Activated CD4-positive, alpha-beta memory T cell treated with anti-CD3 and anti-CD28 coated beads for 36 hours (primary cell): ENCODE measurements at places on chromosomes 11 and 22. TPM values are rescaled to one million over a fixed set of nuclear protein-coding genes. Genes with fewer than 3 reads are reported as not detected.

The DNAJB7 gene
- not detected for total RNA-seq

The DCHS1 gene
- 0.90 TPM for total RNA-seq

The WNT11 gene
- total RNA-seq, result not detected

The SLC22A8 gene
- not detected for total RNA-seq

The KDM4D gene
- 1.4 TPM for total RNA-seq

The TREH gene
- total RNA-seq, result not detected

The PPP6R2 gene
- total RNA-seq, result 41.2 TPM

The BACE1 gene
- 2.7 TPM for total RNA-seq

The ACCSL gene
- not detected for total RNA-seq

The SPATA19 gene
- total RNA-seq, result not detected

- no peak overlapping the region for H3K27ac ChIP-seq
- H3K4me1 ChIP-seq, result no peaks in the 10 kb centered on the region
- no peak for DNase-seq
- H3K36me3 ChIP-seq, result no peaks in the 10 kb centered on the region
Measured at GRCh38 chr11:26418386-26418912, 86.5 kb downstream of the ANO3 start.

DNA sequence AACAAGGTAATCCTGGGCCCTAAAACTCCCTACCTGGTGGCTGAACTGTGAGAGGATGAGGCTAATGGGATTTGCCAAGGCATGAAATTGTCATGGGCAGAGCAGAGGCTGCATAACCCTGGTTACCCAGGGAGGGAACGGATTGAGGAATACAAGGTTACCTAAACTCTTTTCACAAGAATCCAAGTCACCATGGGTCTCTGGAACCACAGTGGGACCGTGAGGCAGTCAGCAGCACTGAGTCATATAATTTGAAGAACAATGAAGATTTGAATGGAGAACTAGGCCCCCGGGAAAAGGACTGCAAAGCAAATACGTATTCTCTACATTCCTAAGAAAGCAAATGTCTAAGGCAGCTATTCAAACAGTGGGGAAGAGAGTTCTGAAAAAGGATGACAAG is 19.8 kb downstream of the CAT start:
- H3K4me3 ChIP-seq, result no peak overlapping the region
- no peak for DNase-seq
- no peaks in the 10 kb centered on the region for H3K27me3 ChIP-seq
- no peak overlapping the region for H3K27ac ChIP-seq
- H3K36me3 ChIP-seq, result peaks cover 32% of the 10 kb centered on the region
- no peaks in the 10 kb centered on the region for H3K4me1 ChIP-seq

GRCh38 chr11:66068923-66069714 is 953 bp upstream of the PACS1 start:
- H3K36me3 ChIP-seq, result peaks cover 69% of the 10 kb centered on the region
- peaks cover 58% of the 10 kb centered on the region for H3K4me1 ChIP-seq
- no peaks in the 10 kb centered on the region for H3K27me3 ChIP-seq
- peak overlapping the region; percentile 73 for H3K4me3 ChIP-seq

DNA sequence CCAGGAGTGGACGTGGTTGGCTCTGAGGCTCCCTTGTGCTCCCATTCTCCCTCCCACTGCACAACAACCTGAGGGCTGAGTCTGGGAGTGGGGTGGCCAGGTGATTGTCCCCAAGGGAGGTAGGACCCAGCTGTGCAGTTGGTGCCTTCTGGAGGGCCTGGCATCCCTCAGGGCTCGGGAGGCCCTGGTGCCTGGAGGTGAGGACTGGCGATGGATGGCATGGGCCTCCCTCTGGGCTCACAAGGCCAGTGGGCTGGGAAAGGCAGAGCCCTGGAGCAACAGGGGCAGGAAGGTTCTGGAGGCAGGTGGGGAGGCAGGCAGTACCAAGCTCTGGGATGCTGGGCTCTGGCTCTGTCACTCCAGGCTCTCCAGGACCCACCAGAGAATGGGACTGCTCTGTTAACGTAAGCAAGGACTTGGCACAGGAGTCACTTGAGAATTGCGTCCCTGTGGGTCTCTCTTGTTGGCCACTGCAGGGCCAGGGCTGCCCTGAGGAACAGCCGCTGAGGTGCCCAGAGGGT is 114.2 kb downstream of the KCNQ1OT1 start:
- no peaks in the 10 kb centered on the region for H3K27me3 ChIP-seq
- no peak overlapping the region for H3K4me3 ChIP-seq
- no peaks in the 10 kb centered on the region for H3K4me1 ChIP-seq

GRCh38 chr11:2958251-2958650 is 29.0 kb upstream of the PHLDA2 start:
- H3K27me3 ChIP-seq, result no peaks in the 10 kb centered on the region
- no peak overlapping the region for H3K4me3 ChIP-seq
- DNase-seq, result no peak
- H3K4me1 ChIP-seq, result peaks cover 7% of the 10 kb centered on the region
- H3K36me3 ChIP-seq, result peaks cover 81% of the 10 kb centered on the region

DNA sequence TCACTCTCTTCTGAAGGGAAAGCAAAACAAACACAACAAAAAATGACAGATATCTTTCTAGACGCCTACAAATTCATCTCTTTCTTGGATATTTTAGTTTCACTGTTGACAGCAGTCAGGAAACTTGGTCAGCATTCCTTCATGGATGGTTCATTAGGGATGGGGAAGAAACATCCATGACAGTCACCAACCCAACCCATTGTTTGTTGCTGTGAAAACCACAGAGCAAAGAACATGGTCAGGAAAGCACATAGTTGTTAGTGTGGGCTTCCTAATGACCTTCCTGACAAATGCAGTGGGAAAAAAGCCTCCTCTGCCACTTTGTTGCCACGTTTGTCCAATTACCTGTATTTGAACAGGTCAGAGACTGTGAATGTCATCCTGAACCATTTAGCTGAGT is 139.8 kb upstream of the SNX19 start:
- no peak overlapping the region for H3K27ac ChIP-seq
- H3K27me3 ChIP-seq, result no peaks in the 10 kb centered on the region
- H3K4me3 ChIP-seq, result no peak overlapping the region
- no peak for DNase-seq
- H3K4me1 ChIP-seq, result no peaks in the 10 kb centered on the region

DNA sequence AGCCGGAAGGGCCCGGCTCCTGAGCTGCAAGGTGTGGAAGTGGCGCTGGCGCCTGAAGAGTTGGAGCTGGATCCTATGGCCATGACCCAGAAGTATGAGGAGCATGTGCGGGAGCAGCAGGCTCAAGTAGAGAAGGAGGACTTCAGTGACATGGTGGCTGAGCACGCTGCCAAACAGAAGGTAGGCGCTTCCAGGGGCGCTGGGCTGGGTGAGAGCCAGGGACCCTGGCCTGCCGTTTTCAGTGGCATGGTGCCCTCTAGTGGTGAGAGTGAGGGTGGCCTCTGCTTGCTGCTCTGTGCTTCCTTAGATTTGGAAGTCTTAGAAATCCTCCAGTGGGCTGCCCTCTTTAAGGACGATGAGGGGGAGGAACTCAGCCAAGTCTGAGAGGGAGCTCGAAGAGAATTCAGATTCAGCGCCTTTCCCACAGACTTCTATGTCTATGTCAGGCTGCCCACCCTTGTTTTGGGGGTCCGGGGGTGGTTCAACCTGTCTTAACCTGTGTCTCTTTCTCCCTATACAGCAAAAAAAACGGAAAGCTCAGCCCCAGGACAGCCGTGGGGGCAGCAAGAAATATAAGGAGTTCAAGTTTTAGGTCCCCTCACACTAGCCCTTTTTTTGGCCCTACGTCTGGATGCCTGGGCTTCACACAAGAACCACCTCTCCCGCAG is 1.8 kb upstream of the PACS1 start:
- peak overlapping the region; percentile 14 for H3K4me3 ChIP-seq
- peaks cover 74% of the 10 kb centered on the region for H3K36me3 ChIP-seq
- peaks cover 62% of the 10 kb centered on the region for H3K4me1 ChIP-seq
- peak overlapping the region; percentile 96 for H3K27ac ChIP-seq
- no peaks in the 10 kb centered on the region for H3K27me3 ChIP-seq
- DNase-seq, result peak; percentile 83

DNA sequence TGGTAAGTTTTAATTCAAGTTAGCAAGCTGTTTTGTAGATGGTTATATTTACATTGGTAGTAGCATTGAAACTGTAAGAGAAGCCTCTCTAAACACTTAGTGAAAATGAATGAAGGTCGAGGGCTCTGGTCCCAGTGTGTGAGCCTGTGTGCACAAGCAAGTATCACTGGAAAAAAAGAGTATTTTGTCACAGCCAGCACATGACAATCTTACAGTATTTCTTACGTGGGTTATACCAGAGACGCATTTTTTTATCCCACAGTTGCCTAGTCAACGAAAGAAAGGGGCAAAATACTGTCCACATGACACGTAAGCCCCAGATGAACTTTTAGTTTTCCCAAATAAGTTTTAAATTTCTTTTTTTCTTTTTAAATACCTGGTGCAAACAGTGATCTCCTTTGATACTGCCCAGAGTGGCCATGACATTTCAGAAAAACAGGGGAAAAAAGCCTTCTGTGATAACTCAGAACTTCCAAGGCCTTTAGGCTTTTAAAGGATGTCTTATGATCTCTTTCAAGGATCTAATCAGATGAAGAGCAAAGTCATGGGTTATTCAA is 23.5 kb downstream of the RAB38 start:
- H3K4me3 ChIP-seq, result no peak overlapping the region
- DNase-seq, result no peak
- H3K4me1 ChIP-seq, result no peaks in the 10 kb centered on the region
- peaks cover 2% of the 10 kb centered on the region for H3K36me3 ChIP-seq
- peaks cover 2% of the 10 kb centered on the region for H3K27me3 ChIP-seq
- no peak overlapping the region for H3K27ac ChIP-seq

DNA sequence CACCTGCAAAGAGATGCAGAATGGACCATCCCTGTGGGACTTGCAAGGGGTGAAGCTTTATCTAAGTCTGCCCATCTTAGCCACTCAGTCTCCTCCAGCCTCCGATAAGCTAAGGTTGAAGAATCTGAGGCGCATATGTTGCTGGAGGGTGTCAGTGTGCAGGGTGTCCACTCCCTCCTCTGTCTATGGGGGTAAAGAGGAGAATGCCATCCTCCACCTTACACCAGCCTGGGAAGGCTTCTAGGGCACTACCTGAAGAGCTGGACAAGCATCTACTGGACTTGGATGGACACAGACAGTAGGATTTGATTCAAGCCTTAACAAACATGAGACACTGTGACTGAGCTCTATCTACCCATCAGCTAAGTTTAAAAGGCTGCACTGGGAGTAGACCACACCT is 46.5 kb downstream of the TMEM123 start:
- peaks cover 75% of the 10 kb centered on the region for H3K4me1 ChIP-seq
- no peak for DNase-seq
- H3K36me3 ChIP-seq, result peaks cover 34% of the 10 kb centered on the region
- H3K27me3 ChIP-seq, result no peaks in the 10 kb centered on the region

GRCh38 chr22:50471197-50471847 is 3.5 kb downstream of the SBF1 start:
- DNase-seq, result no peak
- H3K27ac ChIP-seq, result peak overlapping the region; percentile 92
- no peak overlapping the region for H3K4me3 ChIP-seq

DNA sequence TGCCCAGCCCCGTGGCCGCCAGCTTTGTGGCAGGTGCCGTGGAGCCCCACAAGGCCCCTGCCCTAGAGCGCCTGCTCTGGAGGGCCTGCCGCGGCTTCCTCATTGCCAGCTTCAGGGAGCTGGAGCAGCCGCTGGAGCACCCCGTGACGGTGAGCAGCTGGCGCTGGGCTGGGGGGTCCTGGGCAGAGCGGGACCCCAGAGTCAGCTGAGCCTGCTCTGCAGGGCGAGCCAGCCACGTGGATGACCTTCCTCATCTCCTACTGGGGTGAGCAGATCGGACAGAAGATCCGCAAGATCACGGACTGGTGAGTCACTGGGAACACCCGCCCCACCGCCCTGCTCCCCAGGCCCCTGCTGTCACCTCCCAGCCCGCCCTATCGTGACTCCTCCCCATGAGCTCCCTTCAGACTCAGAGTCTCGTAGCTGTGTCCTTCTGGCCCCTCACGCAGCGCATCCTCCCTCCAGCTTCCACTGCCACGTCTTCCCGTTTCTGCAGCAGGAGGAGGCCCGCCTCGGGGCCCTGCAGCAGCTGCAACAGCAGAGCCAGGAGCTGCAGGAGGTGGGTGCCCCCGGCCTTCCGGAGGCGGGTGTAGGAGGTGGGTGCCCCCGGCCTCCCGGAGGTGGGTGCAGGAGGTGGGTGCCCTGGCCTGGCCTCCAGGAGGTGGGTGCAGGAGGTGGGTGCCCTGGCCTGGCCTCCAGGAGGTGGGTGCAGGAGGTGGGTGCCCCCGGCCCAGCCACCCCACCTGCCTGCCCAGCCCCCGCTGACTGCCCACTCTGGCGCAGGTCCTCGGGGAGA is 4.7 kb downstream of the TCIRG1 start:
- H3K27me3 ChIP-seq, result no peaks in the 10 kb centered on the region
- no peak overlapping the region for H3K27ac ChIP-seq
- no peak overlapping the region for H3K4me3 ChIP-seq
- DNase-seq, result no peak
- H3K36me3 ChIP-seq, result peaks cover 16% of the 10 kb centered on the region

- no peak overlapping the region for H3K27ac ChIP-seq
- no peak for DNase-seq
Measured at GRCh38 chr22:29782061-29782845, 15.1 kb downstream of the UQCR10 start.

GRCh38 chr11:131867457-131868257 is 497.2 kb downstream of the NTM start:
- H3K4me1 ChIP-seq, result no peaks in the 10 kb centered on the region
- peak; percentile 14 for DNase-seq
- no peaks in the 10 kb centered on the region for H3K36me3 ChIP-seq
- H3K27ac ChIP-seq, result no peak overlapping the region

GRCh38 chr11:124841840-124842239 is 23.4 kb upstream of the ROBO3 start:
- H3K27ac ChIP-seq, result no peak overlapping the region
- H3K27me3 ChIP-seq, result peaks cover 77% of the 10 kb centered on the region
- no peak for DNase-seq
- peaks cover 10% of the 10 kb centered on the region for H3K4me1 ChIP-seq
- H3K4me3 ChIP-seq, result no peak overlapping the region

DNA sequence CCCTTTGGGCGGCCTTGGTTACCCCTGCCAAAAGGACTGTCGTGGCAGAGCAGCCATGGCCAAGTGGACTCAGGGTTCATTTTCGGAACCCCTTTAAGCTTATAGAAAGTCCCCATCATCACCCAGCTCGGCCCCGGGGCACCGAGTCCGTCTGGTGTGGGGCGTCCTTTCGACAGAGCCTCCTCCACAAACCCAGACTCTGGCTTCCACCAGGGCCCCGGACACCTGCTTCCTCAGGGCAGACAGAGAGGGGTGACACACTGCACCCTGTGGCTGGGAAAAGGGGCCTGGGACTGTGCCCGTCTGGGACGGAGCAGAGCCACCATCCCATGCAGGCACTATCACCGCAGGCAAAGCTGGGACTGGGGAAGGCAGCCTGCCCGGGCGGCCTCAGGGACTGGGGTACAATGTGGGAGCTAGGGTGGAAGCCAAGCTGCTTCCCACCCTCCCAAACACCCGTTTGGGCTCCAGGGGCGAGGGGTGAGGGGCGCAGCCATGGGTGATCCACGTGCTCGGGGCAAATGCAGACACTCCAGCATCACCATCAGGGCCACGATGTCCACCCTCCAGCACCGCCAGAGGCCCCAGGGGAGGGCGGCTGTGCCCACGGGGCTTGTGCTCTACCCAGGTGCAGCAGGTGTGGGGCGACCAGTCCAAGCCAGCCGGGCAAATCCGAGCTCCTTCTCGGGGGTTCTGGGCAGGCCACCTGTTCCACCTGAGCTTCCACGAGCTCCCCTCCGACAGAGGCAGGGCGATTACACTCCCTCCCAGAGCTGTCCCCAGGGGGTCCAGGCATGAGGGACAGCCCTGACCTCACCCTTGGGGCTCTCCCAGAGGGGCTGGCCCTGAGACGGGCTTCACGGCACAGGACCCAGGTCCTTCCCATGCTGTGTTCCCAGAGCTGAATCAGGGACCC is 11.7 kb upstream of the MRPL23 start:
- no peak overlapping the region for H3K4me3 ChIP-seq
- no peaks in the 10 kb centered on the region for H3K36me3 ChIP-seq
- H3K27me3 ChIP-seq, result no peaks in the 10 kb centered on the region
- H3K4me1 ChIP-seq, result peaks cover 6% of the 10 kb centered on the region
